ENCODE measurements at places on chromosomes 7 and 10.

GRCh38 chr10:8060010-8060703 lies 5.7 kb downstream of the GATA3 start:
- H3K27ac ChIP-seq, result peak overlapping the region; percentile 96
- H3K36me3 ChIP-seq, result peaks cover 70% of the 10 kb centered on the region
- DNase-seq, result peak; percentile 73
- peaks cover 74% of the 10 kb centered on the region for H3K4me1 ChIP-seq

DNA sequence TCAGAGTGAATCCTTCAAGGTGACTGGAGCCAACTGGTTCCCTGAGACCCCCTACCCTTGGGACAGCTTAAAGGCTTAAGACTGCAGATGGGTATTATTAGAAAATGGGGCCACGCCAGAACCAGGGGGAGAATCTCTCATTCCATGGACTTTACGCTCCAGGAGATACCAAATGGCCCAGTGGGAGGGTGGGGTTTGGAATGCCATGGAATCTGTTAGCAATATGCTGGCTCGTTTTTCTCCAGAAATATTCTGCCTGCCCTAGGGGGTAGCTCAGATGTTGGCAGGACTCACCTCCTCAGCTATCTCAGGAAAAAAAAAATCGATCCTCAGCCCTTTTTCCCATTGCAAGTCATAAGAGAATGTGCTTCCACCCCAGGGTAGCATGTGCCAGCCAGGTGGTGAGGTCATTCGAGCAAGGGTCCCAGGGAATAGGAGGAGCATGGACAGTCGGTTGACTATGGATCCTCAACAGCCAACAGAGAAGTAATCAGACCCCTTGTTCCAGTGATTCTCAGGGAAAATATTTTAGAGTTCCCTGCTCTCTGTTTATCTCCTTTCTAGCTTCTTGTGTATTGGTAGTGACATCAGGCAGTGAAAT lies 22.9 kb downstream of the SVIL start:
- no peaks in the 10 kb centered on the region for H3K4me1 ChIP-seq
- no peak overlapping the region for H3K27ac ChIP-seq
- DNase-seq, result no peak
- H3K27me3 ChIP-seq, result no peaks in the 10 kb centered on the region
- H3K4me3 ChIP-seq, result no peak overlapping the region

DNA sequence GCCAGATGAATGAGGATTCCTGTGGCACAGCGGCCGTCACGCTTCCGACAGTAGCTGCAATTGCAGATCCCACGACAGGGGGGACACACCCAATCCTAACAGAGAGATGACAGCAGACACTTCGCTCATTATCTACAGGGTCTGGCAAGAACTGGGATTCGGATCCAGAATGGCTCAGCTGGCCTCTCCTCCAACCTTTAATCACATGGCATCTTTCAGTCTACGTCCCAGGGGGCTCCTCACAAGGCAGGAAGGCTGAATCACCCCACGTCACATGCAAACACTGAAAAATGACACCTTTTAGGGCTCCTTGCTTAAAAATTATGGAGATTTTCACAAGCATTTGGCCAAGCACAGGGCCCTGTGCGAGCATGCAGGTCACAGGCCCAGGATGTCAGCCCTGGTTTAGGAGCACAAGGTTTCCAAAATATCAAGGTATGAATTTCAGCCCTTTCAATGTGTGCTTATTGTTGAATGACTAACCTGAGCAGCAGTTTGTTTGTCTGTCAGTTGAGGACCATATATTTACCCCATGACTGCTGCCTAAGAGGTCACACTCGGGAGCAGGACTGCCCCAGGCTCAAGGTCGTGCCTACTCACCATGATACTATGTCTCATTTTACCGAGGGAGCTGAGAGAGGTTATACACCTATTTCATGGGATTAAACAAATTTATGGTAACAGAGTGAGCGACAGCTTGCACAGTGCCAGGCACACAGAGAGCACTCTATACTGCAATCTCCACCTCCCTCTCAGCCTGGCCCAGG lies 42.5 kb downstream of the CDCA7L start:
- peaks cover 55% of the 10 kb centered on the region for H3K36me3 ChIP-seq
- H3K4me1 ChIP-seq, result peaks cover 10% of the 10 kb centered on the region
- H3K4me3 ChIP-seq, result no peak overlapping the region
- no peaks in the 10 kb centered on the region for H3K27me3 ChIP-seq
- H3K27ac ChIP-seq, result no peak overlapping the region
- DNase-seq, result no peak

- peaks cover 34% of the 10 kb centered on the region for H3K4me1 ChIP-seq
- DNase-seq, result no peak
- no peaks in the 10 kb centered on the region for H3K27me3 ChIP-seq
- peak overlapping the region; percentile 98 for H3K27ac ChIP-seq
- H3K36me3 ChIP-seq, result peaks cover 63% of the 10 kb centered on the region
These were observed 329 bp downstream of the NOLC1 start for GRCh38 chr10:102152545-102152890.

GRCh38 chr7:66110856-66111255 lies 3.8 kb upstream of the CRCP start:
- no peak overlapping the region for H3K27ac ChIP-seq
- H3K4me1 ChIP-seq, result peaks cover 5% of the 10 kb centered on the region
- no peaks in the 10 kb centered on the region for H3K27me3 ChIP-seq
- H3K36me3 ChIP-seq, result peaks cover 6% of the 10 kb centered on the region
- no peak overlapping the region for H3K4me3 ChIP-seq
- DNase-seq, result no peak

DNA sequence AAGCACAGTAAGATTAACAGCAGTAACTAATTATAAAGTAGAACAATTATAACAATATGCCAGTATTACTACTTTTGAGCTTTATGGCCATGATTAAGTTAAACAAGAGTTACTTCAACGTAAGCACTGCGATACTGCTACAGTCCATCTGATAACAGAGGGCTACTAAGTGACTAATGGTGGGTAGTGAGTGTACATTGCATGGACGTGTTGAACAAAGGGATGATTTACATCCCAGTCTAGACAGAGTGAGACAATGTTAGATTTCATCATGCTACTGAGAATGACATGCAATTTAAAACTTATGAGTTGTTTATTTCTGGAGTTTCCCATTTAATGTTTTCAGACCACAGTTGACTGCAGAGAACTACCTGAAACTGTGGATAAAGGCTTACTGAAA lies 45.6 kb downstream of the TPST1 start:
- H3K27ac ChIP-seq, result no peak overlapping the region
- H3K36me3 ChIP-seq, result no peaks in the 10 kb centered on the region
- DNase-seq, result no peak

DNA sequence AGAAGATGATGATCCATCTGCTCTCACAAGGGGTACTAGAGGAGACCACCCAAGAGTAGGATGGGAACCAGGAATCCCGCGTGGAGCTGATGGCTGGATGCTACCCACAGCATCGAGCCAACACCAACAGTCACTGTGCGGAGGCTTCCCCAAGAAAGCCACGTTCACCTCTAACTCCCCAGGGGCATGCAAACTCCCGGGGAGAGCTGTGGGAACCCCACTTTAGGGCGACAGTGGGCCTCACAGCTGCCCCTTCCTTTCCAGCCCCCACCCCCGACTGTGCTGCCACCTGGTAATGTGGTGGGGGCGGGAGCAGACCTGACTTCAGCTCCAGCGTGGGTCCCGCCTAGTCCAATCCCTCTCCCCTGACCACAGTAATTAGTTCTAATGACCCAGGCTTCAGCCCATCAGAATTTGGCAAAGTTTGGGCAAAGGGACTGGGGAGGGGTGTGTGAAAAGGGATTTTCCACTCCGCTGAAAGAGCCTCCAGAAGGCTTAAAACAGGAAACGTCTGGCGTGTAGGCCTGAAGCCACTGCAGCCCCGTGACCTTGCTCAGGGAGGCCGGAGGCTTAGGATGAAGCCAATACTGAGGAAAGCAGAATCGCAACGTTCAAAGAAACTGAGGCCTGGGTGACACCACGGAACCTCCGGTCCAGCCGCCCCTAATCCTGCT lies 20.3 kb downstream of the ASB13 start:
- H3K27me3 ChIP-seq, result peaks cover 7% of the 10 kb centered on the region
- peaks cover 24% of the 10 kb centered on the region for H3K4me1 ChIP-seq
- no peak overlapping the region for H3K27ac ChIP-seq
- H3K36me3 ChIP-seq, result peaks cover 10% of the 10 kb centered on the region
- H3K4me3 ChIP-seq, result no peak overlapping the region
- DNase-seq, result no peak

- no peaks in the 10 kb centered on the region for H3K27me3 ChIP-seq
- no peak overlapping the region for H3K4me3 ChIP-seq
- H3K27ac ChIP-seq, result no peak overlapping the region
- no peaks in the 10 kb centered on the region for H3K36me3 ChIP-seq
- no peaks in the 10 kb centered on the region for H3K4me1 ChIP-seq
These were observed 1109.3 kb downstream of the REEP3 start for GRCh38 chr10:64630534-64630933.

DNA sequence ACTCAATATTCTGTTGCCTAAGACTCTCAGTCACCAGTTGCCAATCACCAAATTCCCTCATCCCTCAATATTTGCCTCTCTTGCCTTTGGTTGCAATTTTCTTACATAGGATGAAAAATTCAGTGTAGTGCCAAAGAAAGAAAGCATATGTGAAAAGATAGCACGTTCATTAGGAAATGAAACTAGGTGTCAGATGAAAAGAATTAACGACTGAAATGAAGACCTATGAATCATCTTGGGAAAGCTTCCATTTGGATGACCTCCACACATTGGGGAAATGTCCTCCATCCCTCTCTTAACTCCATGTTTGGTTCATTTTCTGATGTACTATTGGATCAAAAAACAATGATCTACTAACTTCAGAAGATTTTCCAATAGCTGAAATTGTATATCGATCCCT lies 145.1 kb upstream of the MEOX2 start:
- no peak overlapping the region for H3K27ac ChIP-seq
- no peak overlapping the region for H3K4me3 ChIP-seq
- H3K27me3 ChIP-seq, result no peaks in the 10 kb centered on the region

GRCh38 chr10:109961174-109962001 lies 38.1 kb upstream of the XPNPEP1 start:
- no peaks in the 10 kb centered on the region for H3K36me3 ChIP-seq
- DNase-seq, result no peak
- peaks cover 16% of the 10 kb centered on the region for H3K4me1 ChIP-seq
- peaks cover 3% of the 10 kb centered on the region for H3K27me3 ChIP-seq

DNA sequence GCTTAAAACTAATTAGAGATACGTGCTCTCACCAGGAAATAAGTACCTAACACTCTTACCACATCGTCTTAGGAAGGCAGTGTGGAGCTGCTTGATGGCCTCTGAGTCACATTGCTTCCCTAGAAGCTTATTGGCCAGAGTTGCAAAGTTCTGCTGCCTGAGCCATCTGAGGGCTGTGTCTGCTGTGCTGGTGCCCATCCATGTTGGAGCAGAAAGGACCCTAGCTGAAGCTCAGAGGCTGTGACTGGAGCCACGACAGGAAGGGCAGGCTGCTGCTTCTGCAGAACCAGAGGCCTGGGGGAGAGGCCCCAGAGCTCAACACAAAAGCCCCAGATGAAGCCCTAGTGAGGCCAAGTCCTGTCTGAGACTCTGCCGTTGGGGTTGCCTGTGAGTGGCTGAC lies 64.8 kb upstream of the IGFBP3 start:
- DNase-seq, result no peak
- H3K4me3 ChIP-seq, result no peak overlapping the region
- no peaks in the 10 kb centered on the region for H3K27me3 ChIP-seq

- H3K27me3 ChIP-seq, result peaks cover 54% of the 10 kb centered on the region
- H3K4me1 ChIP-seq, result no peaks in the 10 kb centered on the region
- no peak overlapping the region for H3K27ac ChIP-seq
- no peak for DNase-seq
These were observed 728 bp downstream of the PARD3 start for GRCh38 chr10:34814223-34814912.

DNA sequence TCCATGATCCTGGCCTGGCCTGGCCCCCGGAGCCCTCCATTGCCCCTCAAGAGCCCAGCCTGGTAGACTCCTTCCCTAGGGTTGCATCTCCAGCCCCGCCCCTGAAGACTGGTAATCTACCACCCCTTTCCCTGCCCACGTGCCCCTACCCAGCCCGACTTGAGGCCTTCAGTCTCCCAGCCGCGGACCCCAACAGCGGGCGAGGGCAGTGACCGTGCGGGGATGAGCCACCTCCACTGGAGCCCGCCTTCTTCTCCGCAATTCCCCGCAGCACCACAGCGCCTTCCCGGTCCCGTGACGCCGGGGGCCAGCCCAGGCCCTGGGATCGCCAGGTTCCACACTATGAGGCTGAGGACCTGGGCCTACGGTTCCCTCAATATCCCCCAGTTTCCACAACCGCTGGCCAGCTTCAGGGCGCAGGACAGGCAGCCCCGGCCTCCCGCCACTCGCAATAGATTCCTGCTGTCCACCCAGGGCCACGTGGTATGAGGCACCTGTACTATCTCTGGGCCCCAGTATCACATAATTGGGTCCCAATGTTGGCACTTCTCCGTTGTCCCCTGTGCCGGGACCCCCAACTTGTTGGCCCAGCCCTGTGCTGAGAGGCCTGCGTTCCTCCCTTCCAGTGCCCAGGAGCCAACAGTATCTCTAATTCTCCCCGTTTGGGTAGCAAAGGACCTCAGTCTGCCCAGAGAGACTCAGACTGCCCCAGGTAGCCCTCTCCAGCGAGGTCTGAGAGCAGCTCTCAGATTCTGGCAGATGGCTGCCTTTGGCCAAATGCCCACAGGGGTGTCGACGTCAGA lies 1.1 kb upstream of the GPRIN2 start:
- DNase-seq, result no peak
- H3K4me1 ChIP-seq, result no peaks in the 10 kb centered on the region
- H3K27ac ChIP-seq, result no peak overlapping the region
- peaks cover 6% of the 10 kb centered on the region for H3K27me3 ChIP-seq
- H3K4me3 ChIP-seq, result no peak overlapping the region

DNA sequence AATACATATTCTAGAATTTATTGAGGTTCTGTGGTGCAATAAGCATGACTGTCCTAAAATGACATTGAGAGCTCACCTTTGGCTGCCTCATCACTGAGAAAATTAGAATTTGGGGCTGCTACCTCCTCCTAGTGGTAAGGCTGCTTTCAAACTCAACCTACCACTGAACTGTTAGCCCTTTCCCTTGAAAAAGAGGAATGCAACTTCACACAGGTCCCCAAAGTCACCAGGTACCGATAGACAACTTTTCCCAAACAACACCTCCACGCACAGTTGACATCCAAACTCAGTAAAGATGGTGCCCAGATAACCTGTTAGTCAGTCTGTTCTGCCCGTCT lies 75.9 kb upstream of the SCIN start:
- no peak for DNase-seq
- H3K4me1 ChIP-seq, result no peaks in the 10 kb centered on the region
- H3K27me3 ChIP-seq, result peaks cover 8% of the 10 kb centered on the region
- H3K4me3 ChIP-seq, result no peak overlapping the region
